ENCODE measurements at places on chromosomes 3 and 15.
A peak's percentile ranks its signal among the peaks of the same experiment; 100 is the strongest.

GRCh38 chr3:100407977-100408532, 6.7 kb downstream of the LNP1 start:
- DNase-seq: no peak

- no peak for DNase-seq
These were observed 120.8 kb upstream of the CCNL1 start for GRCh38 chr3:157280786-157281185.

- DNase-seq: no peak
These were observed 74.5 kb downstream of the TLE3 start for GRCh38 chr15:70023064-70023768.

- DNase-seq: no peak
These were observed 59.6 kb upstream of the NEDD4 start for GRCh38 chr15:56053046-56053400.

- DNase-seq: no peak
These were observed 29.2 kb downstream of the PAQR9 start for GRCh38 chr3:142934128-142934886.

GRCh38 chr3:147397155-147397874, 9.0 kb downstream of the ZIC4 start:
- DNase-seq: peak; percentile 42
